ENCODE measurements at places on chromosomes 3 and 15.

- no peak for DNase-seq
These were observed 42.8 kb upstream of the RAF1 start for GRCh38 chr3:12706504-12707253.

DNA sequence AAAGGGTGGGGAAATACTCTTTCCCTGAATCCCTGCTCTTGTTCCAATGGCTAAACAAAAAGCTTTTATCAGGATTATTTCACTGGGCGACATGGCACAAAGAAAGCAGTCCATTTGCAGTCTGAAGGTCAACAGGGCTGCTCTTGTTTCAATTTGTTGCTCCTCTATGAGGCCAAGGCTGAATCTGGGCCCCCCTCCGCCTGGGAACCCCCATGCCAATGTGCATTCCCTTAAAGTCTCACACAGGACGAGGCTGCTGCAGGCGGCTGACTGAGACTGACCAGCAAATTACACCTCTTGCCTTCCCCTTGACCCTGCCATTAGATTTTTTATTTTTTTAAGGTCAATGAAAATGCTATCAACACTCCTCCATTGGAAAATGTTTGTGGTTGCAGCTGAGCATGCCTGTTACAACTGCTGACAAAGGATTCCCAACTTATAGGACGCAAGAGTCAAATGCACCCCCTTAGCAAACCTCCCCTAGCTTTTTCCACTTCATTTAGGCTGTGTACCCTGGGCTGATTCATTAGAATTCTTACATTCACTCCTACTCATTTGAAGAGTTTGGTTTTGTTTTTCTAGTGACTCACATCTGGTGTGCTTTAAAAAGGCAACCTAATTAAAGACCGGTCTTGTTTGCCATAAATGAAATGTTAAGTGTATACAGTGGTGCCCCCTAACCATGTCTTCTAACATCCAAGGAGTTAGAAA, 60.8 kb upstream of the ARHGEF3 start:
- no peak for DNase-seq

GRCh38 chr3:127831723-127832172, 9.4 kb upstream of the MGLL start:
- no peak for DNase-seq

- no peak for DNase-seq
These were observed 567.7 kb downstream of the NAALADL2 start for GRCh38 chr3:175426805-175427204.

GRCh38 chr3:47836986-47837385, 34.0 kb downstream of the DHX30 start:
- DNase-seq = no peak

- no peak for DNase-seq
These were observed 301.2 kb downstream of the MECOM start for GRCh38 chr3:169362301-169362700.

DNA sequence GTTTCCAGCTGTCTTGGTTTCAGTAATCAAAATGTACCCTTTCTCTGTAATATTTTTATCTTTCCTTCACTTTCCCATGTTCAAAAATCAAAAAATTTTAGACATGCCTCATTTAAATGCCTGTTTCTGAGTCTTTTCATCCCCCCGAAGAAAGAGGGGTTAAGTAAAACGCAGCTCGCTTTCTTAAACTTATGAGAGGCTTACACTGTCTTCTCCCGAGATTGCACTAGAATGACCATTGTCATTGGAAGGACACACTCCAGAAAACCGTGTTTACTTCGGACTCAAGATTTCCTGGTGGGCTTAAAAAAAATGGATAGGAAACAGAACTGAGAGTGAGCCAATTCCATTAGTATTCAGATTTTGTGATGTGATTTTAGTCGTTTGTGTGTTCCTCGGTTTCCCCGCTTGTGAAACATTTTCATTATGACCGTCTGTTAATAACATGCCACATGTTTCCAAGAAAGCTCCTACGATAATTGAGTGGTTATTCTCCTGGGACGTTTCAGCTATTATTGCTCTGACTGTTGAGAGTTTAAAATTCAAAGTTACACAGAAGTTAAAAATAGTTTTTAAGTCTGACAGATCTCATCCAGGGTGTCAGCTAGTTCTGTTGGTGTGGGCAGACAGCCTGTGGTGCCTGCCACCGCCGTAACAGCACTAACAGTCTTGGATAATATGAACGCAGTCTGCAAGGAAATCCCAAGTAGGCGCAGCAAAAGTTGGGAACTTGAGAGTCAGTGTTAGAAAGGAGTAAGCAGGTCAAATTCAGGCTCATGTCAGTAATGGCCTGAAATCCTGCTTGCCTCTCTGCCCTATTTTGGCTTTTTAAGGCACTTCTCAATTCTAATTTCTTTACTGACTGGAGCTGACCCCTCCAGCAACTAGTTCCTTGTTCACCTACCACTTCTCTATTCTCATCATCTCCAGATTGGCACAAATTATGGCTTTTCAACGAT, 1.5 kb downstream of the CRYBG3 start:
- DNase-seq = no peak

DNA sequence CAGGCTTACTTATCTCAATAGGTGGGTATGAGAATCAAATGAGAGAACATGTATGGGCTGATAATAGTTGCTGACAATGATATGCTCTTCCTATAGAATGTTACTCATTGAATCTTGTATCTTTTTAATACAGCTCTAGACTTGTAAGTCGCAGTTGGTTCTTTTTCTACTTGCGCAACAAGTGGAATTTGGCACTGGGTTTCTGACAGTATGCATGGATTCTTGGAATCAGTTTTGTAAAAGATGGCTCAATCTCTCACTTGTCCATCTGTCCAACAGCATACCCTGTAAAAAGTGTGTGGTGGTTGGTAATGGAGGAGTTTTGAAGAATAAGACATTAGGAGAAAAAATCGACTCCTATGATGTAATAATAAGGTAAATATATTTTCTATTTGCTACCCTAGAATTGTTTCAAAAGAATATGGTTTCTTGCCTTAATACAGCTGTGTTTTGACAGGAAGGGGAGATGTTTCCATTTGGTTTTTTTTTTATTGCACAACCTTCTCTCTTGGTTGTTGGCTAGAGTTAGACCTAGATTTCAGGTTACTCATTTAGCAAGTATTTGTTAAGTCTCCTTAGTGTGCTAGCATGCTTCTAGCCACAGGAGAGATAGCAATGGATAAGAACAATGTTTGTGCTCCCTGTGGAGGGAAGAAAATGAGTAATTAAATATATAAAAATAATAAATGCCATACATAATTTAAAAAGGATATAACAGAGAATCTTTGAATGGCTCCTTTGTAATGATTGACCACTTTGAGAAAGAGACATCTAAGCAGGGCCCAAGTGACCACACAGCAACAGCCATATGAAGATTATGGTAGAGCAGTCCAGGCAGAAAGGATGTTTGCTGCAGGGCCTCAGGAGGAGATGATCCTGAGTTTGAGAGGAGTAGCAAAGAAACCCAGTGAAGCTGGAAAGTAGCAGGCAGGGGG, 21.8 kb downstream of the ST3GAL6 start:
- no peak for DNase-seq

DNA sequence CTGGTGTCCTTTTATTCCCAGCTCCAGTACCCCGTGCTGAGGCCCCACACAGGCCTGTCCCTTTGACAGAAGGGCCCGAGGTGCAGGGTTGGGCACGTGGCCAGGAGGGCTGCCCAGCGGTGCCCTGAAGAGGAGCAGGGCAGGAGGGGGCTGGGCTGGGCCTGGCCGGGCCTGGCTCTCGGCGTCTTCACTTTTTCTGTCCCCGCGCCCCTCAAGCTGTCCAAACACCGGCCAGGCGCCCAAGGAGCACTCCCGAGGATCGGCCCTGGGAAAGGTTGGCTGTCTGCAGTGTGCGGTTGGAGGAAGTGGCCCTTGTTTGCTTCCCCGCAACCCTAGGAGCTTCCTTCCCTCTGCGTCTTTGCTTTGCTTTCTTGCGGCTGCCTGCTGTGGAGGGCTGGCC, 84.1 kb downstream of the WNT7A start:
- DNase-seq = no peak

DNA sequence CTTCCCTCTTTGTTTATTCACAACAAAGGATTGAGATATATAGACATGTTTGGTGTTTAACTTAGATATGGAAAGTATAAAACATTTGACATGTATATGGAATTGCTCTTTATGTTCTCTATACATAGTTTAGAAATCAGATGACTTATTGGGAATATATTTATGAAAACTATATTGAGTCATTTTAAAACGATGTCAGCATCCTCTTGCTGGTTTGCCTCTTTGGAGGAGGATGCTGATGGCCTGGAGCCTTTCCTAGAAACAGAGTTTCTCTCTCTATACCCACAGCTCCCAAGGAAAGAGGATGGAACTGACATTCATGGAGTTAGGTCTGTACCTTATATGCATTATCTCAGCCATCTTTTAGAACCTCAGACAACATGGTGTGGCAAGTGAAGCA, 40.3 kb downstream of the ZBTB38 start:
- no peak for DNase-seq

DNA sequence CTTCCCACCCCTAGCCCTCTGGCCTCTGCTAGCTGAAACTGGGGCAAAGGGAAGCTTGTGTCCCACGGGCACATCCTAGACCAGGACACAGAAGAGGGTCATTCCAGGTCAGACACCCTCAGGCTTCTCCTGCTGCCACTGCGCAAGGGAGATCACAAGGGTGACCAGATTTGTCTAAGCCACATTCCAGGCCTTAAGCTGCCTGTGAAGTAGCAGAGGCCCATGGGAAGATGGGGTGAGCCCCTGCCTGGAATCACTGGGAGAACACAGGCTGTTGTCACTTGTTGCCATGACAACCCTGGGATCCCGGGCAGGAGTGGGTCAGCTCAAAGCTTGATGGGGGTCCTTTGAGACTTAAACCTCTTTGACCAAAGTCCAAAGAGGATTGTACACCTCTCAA, 10.8 kb downstream of the STRA6 start:
- no peak for DNase-seq

DNA sequence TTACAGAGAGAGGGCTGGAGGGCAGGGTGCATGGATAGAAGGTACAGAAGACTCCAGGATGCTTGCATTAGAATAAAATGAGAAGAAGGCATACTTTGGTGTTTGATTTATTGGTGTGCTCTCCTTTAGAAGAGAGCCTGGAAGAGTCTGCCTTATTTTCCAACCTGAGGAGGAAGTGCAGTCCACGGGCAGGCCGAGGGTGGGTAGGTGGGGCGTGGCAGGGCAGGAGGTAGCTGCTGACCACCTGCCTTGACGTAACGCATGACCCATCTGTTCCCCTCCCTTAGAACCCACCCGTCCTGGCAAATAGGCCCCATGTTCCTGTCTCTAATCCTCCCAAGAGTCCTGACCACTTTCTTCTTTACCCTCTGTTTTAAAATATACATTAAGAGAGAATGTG, 222.3 kb upstream of the LYSMD4 start:
- DNase-seq = no peak

DNA sequence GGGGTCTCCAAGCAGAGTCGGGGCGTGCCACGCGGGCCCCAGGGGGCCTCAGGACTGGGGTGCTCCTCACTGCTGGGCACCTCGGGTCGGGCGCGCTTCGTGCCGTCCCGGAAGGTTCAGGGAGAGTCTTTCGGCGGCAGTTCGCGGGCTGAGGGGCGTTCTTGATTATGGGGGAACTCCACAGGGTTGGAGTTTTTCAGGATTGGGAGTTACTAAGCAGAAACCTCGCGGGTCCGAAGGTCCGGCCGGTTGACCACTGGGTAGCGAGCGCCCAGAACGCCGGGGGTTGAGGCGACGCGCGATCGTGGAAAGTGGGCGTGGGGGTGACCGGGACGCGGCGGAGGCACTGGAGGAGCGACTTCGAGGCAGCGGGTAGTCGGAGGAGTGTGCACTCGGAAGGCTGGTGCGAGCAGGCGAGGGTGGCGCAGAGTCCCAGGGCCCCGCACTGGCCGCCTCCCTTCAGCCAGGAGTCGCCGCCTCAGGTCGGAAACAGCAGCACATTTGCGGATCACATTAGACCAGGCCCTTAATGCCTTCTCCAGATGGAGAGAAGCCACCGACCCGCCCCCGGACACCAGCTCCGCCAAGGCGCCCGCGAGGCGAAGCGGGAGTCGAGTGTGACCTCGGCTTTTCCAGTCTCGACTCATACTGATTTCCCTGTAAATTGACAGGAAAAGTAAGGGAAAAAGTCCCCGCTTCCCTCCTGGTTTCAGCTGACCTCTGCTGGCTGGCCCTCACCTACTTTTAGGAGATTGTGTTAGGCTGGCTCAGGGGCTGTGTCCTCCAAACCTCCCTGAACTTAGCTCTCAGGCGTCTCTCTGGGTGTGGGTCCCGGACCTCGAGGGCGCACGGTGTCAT, 685 bp downstream of the ADAMTSL3 start:
- no peak for DNase-seq

DNA sequence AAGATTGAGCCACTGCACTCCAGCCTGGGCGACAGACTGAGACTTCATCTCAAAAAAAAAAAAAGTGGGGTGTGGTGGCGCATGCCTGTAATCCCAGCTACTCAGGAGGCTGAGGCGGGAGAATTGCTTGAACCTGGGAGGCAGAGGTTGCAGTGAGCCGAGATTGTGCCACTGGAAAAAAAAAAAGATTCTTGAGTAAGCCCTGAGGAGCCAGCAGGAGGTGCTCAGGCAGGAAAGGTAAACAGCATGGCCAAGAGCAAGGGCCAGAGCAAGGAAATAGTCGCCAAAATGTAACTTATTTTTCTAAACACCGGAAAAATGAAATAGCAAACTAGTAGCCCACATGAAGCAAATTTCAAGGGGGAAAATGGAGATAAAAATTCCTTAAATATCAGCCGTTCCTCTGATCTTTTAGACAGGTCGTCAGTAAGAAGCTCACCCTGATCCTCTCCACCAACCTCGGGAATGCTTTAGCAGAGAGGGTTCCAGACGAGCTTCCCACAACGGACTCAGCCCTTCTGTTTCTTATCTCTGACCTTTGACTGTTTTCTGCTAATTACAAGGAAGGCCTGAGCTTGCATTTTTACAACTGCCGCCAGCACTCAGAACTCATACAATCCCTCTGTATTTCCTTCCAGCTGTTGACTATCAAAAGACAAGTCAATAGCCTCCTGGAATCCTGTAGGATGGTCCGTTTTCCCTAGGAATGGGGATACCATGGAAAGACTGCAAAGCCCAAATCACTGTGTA, 45.0 kb upstream of the AKAP13 start:
- DNase-seq = no peak

GRCh38 chr15:37765786-37766185, 168.7 kb upstream of the TMCO5A start:
- DNase-seq = no peak

- no peak for DNase-seq
These were observed 232.6 kb downstream of the ALCAM start for GRCh38 chr3:105599350-105599749.

DNA sequence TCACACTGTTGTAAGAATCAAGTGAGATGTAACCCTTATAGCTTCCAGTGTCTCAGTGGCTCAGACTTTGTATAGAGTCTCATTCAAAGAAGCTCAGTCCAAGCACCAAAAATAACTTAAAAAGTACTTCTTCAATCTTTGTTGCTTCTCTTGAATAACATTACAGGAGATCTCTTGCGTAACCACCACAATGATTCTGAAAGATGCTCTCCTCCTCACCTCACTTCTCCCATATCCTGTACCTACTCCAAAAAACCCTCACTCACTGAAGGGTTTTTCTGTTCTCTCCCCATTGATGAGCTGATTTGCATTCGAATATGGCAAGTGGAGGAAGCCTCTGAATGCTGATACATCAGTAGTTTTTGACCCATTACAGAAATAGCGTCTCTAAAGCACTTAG, 39.4 kb upstream of the MRPS22 start:
- DNase-seq = no peak
